Activated naive CD8-positive, alpha-beta T cell treated with anti-CD3 and anti-CD28 coated beads, Interleukin-2, amount 50 U/mL, for 24 hours (primary cell): ENCODE measurements at places on chromosomes 6 and 20.

DNA sequence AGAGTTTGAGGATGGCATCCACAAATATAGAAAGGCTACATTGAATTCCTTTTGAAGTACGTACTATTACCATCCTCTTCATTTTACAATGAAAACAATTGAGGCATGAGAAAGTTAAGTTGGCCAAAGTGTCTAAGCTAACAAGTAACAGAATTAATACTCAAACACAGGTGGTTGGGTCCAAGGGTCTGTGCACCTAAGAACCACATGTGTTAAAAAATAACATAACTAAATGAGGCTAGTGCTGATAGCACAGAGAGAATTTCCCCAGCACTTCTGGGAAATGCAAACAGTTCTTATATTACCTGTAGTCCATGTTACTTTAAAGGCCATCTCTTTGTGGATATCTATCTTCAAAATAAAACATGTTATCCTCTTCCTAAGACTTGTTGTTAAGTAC lies 10.5 kb upstream of the KHDRBS2 start:
- no peak for DNase-seq

DNA sequence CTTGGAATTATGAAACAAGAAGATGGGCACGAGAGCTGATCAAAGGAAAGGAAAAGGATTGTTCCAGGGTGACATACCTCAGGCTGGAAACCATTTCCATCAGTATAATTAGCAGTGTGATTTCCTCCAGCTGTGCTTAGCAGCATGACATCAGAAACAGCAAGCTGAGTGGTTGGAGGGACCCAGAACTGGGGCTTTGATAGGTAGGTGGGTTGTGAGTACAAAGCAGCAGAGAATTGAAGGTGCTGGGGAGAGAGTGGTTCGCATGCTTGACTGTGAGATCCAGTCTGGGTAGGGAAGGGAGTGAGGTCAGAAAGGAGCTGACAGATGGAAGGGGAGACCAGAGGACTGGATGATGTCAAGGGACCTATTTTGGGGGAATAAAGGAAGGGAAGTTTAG lies 90.4 kb downstream of the CD164 start:
- no peak for DNase-seq

GRCh38 chr20:58131151-58131550 lies 97.3 kb downstream of the ANKRD60 start:
- DNase-seq = no peak

DNA sequence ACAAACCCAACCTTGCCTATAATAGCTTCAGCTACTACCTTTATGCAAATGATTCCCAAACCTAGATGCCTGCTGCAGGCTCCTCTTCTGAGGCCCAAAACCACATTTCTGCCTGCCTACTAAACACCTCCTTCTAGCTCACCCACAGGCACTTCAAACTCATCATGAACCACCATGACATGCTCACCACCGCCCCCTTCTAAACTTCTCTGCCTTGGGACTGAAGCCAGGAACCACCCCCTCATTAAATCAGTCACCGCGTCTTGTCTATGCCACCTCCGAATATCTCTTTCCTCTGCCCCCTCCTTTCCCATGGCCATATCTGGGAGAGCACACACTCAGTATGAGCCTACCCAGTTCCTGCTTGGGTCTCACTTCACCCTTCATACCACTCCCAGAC lies 101.2 kb downstream of the SNAP25 start:
- DNase-seq = no peak

- DNase-seq = no peak
Measured at GRCh38 chr6:1665214-1665613, 55.5 kb downstream of the FOXC1 start.

- no peak for DNase-seq
Measured at GRCh38 chr6:134195164-134195906, 122.6 kb downstream of the SGK1 start.

- DNase-seq = no peak
Measured at GRCh38 chr20:25466846-25467245, 59.4 kb downstream of the GINS1 start.

DNA sequence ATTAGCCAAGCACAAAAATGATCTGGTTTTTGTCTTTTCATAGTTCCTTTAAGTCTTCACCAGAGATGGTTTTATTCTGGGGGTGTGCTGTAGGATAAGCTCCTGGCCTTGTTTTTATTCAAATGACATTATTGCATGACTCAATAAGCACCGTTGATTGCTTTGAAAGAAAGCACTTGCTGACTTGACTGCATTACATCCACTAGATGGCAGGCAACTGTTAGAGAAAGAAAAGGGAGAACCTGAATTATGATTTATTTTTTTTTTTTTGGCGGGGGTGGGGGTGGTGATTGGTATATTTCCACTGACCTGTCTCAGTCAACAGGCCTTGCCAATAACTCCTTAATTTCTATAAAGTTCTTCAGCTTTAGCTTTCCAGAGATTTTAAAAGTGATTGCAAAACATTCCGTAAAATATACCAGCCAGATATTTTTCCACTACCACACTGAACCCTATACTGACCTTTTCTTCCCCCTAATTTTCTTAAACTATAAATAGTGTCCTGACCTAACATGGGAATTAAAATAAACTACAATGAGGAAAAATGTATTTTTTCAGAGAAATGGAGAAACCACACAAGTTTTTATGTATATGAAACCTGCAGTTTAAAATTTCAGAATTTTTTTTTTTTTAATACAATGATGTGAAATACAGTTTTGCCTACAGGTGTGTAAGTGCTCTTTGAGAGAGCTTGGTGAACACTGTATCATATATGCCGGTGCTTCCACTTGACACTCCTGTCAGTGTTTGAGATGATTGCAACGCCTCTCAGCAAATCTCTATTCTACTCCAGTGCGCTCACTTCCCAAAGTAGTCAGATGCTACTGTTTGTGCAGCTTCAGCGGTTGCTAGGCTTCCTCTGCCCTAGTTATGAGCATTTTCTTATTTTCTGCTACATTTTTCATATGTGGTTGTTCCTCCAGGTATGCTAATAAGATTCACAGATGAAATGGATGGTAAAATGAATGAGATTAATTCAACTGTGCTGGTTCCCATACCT lies 274.3 kb downstream of the CD109 start:
- DNase-seq = no peak

DNA sequence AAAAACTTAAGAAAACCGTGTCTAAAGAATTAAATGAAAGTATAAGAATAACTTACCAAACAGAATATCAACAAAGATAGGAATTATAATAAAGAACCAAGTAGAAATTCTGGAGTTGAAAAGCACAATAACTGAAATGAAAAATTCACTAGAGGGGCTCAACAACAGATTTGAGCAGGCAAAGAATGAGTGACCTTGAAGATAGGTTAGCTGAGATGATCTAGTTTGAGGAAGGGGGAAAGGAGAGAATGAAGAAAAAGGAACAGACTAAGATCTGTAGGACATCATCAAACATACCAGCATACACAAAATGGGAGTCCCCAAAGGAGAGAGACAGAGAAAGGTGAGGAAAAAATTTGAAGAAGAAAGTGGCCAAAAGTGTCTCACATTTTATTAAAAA lies 37.7 kb upstream of the TULP1 start:
- no peak for DNase-seq

DNA sequence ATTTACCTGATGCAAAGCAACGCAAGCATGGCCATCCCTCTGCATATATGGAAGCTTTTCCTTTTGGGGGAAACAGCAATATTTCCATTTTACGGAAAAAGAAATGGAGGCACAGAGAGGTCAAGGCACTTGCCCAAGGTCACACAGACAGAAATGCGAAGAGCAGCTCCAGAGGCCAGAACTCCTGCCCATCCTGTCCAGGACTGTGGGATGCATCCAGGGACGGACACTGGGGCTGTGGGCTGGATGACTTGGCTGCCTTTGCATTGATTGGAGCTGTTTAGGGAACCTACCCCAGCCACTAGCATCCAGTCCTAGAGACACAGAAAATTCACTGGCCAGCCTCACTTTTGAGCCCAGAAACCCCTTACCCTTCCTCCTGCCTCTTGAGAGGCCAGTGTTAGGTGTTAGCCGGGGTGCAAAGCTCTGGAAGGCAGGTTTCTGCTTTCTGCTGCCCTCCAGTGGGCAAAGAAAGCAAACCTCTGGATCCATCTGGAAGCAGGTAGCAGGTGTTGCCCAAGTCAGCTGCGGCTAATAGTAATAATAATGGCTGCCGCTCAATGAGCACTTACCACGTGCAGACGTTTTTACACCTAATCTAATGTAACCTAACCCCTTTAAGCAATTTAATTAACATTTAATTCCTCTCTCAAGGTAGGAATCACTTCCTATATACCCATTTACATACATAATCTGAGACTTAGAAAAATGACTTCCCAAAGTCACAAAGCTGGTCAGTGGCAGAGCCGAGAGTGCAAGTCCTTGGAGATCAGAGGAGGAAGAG lies 31.7 kb upstream of the CCN5 start:
- peak; percentile 25 for DNase-seq

DNA sequence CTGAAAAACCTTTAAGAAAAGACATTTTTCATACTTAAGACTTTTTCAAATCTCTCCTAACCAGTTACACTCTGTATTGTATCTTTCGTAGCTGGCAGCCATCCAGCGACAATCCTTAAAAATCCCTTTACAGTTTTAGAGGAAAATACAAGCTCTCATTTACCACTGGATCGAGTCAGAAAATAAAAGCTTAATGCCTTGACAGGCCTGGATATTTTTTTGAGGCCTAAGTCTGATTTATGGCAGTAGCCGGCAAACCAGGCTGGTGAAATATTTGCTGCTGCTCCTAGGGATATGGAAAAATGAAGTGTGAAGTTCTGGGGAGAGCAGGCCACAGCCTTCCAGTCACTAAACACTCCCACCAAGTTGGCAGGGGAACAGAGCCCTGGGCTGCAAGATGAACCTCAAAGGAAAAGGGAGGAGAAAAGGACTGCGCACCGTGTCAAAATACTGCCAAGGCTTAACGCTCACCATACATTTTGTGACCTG lies 213.0 kb upstream of the SUPT3H start:
- DNase-seq = no peak

DNA sequence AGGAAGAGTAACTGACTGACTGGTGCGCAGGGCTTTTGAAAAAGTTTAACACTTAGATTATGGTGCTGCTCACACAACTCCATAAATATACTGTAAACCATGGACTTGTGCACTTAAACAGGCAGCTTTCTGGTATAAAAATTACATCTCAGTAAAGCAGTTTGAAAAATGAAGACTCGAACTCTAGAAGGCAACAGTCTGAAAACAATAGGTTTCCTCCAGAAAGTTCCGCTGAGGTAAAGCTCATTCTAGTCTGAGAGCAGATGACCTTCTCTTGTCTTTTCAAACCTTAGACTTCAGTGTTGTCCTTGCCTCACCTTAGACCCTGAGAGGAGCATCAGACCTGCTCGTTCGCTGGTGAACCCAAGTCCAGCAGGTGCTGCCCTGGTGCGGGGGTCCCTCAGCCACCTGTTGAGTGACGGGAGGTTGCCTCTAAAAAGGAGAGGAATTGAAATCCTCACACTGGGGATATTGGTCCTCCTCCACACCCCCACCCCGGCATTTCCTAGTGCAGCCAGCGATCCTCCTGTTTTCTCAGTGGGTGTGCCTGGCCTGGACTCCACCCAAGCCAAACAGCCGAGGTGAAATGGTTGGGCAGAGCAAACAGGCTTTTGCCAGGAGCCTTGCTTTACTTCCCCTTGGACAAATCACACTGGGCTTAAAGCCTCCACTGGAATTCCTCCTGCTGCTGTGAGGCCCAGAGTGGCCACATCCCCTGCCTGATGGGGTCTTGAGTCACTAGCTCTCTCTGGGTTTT lies 14.7 kb upstream of the PYGB start:
- no peak for DNase-seq

DNA sequence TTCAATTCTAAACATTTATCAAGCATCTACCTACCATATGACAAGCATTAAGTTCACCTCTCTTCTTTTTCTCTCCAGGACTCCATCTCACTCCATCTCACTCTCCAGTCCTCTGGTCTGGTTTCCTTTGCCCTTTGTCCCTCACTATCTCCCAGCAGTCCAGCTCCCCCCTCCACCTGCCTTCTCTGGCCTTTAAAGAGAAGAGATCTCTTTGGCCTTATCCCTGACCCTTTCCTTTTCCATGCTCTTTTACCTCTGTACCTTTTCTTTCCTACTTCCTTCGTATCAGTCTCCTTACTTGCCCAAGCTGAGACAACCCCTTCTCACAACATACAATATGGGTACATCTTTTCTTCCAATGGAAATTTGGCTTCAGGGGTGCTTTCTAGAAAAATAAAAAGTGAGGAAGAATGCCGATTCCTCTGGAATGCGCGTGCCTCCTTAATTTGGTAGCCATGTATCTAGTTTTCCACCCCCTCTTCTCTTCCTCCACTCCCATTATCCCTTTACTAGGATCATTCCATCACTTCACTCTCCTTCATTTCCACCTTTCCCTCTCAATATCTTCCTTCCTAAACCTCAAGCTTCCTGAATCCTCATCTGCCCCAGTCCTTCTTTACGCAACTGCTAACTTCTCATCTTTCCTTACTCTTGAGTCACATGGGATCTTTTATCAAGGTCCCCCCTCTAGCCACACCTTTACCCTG lies 745 bp upstream of the AGPAT1 start:
- no peak for DNase-seq

GRCh38 chr6:96051555-96051954 lies 35.8 kb downstream of the FUT9 start:
- DNase-seq = no peak

GRCh38 chr6:104473021-104473429 lies 386.7 kb downstream of the HACE1 start:
- DNase-seq = no peak

DNA sequence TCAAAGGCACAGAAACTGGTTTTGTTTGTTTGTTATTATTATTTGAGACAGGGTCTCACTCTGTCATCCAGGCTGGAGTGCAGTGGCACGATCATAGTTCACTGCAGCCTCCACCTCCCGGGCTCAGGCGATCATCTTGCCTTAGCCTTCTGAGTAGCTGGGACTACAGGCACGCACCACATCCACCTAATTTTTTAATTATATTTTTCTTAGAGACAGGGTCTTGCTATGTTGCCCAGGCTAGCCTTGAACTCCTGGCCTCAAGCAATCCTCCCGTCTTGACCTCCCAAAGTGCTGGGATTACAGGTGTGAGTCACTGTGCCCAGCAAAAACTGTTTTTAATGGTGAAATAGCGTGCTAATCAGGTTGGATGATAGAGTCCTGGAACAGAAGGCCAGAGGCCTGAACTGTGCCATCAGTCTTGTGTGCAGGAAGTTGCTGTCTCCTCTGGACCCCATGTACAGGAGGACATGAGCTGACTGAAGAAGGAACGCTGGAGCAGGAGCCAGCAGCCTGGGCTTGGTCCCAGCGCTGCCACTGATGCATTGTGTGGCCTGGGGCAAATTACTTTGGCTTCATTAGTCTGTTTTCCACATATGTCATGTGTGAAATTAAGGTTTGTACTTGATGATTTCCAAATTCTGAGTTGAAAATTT lies 4.9 kb downstream of the TM9SF4 start:
- DNase-seq = no peak
